Psoas muscle (tissue), 8 donors: ENCODE measurements at places on chromosomes 1 and 21. TPM values are rescaled to one million over a fixed set of nuclear protein-coding genes. Genes with fewer than 3 reads are reported as not detected.

Gene MPZ
- total RNA-seq, result 2.0 TPM

Gene TSSK3
- total RNA-seq, result not detected

Gene DDAH1
- 53.6 TPM for total RNA-seq

Gene HES5
- total RNA-seq, result 0.52 TPM

Gene SLC6A9
- 1.2 TPM for total RNA-seq

Gene PTGS2
- 0.25 TPM for total RNA-seq

Gene PPM1J
- total RNA-seq, result 7.2 TPM

Gene DYRK3
- 1.4 TPM for total RNA-seq

Gene CD34
- total RNA-seq, result 23.2 TPM

Gene NUF2
- total RNA-seq, result 0.30 TPM

Gene PDC
- total RNA-seq, result not detected

Gene SERTAD4
- total RNA-seq, result 0.17 TPM

Gene TMCO4
- 2.5 TPM for total RNA-seq

Gene CD2
- 0.50 TPM for total RNA-seq

Gene LRRC38
- 9.7 TPM for total RNA-seq

Gene DYNLT5
- total RNA-seq, result 3.9 TPM

Gene A3GALT2
- not detected for total RNA-seq

Gene ETV3L
- not detected for total RNA-seq

Gene SPATA21
- not detected for total RNA-seq

Gene OR10Z1
- total RNA-seq, result not detected

Gene AKNAD1
- 1.1 TPM for total RNA-seq

Gene RGS18
- total RNA-seq, result 0.27 TPM
